Skeletal muscle cell (primary cell): ENCODE measurements at places on chromosomes 4 and X.

DNA sequence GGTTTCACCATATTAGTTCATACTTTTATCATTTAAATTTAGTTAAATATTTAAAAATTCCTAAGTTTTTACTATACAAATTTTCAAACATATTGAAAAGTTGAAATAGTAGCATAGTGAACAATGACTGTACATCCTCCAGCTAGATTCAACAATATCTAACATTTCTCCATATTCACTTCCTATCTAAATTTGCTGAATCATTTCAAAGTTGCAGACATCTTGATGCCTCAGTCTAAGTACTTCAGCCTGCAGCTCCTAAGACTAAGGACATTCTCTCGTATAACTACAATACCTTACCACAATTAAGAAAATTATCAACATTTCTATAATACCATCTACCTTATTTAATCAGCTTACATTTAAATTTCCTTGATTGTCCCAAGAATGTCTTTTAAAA lies 132.7 kb downstream of the TMEM164 start:
- DNase-seq = no peak

GRCh38 chr4:173466101-173466500 lies 63.9 kb downstream of the HAND2 start:
- no peak for DNase-seq

GRCh38 chr4:178309890-178310289 lies 867.7 kb upstream of the AGA start:
- DNase-seq = no peak

DNA sequence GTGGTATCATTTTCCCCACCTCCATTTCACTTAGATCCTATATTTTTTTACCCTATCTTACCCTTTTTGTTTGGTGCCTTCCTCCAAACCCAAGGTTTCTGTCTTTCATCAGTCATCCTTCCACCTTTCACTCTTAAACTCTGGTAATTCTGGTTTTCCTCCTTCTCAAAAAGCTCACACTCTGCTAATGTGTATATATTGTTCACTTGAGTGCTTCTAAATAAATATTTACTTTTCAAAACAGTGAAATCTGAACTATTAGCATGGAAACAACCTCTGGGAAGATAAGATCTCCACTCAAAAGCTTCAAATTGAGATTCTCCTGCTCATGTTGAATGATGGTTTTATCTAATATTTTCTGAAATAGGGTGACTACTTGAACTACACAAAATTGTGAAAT lies 21.5 kb downstream of the XIAP start:
- DNase-seq = no peak
